ENCODE measurements at places on chromosomes 12 and 14. TPM values are rescaled to one million over a fixed set of nuclear protein-coding genes. Genes with fewer than 3 reads are reported as not detected.
A peak's percentile ranks its signal among the peaks of the same experiment; 100 is the strongest.

The SLCO1B1 gene
- total RNA-seq, result not detected

The DLGAP5 gene
- 27.6 TPM for total RNA-seq

The CNTN1 gene
- not detected for total RNA-seq

The IKZF4 gene
- 0.30 TPM for total RNA-seq

The INHBC gene
- total RNA-seq, result not detected

The P2RX2 gene
- total RNA-seq, result not detected

The AQP2 gene
- not detected for total RNA-seq

DNA sequence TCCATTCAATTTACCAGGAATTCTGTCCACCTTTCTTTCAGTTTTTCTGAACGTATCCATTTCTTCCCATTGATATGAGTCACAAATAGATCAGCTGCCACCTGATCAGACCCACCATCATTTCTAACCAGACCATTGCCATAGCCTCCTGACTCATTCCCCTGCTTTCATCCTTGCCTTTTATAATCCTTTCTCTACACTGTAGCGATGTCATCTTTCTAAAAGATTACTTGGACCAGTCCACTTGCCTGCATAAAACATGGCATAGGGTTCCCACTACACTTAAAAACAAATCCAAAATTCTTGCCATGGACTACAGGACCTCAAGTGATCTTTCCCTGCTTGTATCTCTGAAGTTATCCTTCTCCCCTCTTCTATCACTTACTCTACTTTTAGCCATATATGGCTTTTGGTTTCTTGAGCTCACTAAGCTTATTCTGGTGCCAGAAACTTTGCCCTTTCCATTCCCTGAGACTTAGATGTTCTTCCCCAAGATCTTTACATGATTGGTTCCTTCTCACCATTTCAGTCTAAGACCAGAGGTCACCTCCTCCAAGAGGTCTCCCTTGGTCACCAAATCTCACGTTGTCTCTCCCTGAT lies 149.5 kb upstream of the KRR1 start:
- peak; percentile 27 for DNase-seq

- DNase-seq, result no peak
Observed at GRCh38 chr14:99158646-99159165, 113.3 kb downstream of the BCL11B start.

- DNase-seq, result no peak
Observed at GRCh38 chr14:103112400-103113243, 10.6 kb upstream of the TNFAIP2 start.

- DNase-seq, result peak; percentile 39
Observed at GRCh38 chr14:99604766-99605298, 825 bp upstream of the CCDC85C start.

DNA sequence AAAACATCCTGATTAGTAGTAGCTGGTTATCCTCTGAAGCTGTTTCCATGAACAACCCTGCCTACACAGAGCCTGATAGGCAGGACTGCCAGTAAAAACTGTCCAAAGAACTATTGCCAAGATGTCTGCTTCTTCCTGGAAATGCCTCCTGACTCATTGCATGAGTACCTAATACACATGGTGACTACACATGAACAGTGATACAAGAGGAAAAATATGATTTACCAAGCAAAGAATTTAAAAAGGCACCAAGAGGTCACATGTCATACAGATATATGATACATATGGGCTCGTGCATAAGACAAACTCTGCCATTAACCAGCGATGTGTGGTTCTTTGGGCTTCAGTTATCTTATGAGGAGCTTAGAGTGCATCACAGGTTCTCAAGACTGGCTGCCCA lies 552.3 kb downstream of the SLC16A7 start:
- DNase-seq, result peak; percentile 63

DNA sequence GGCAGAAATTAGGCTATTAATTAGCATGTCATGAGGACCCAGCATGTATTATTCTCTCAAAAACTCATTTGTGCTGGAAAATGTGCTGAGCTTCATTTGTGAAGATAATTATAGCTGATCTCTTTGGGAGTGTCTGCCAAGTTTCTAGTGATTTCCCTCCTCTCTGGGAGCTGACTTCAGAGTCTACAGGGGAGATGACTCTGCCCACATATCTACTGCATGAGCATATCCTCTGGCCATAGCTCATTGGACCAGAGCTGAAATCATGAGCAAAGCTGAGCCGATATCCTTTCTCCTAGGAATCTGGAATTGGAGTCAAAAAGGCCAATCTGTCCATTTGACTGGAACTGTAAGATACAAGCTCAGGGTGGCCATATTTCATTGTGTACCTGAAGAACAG lies 5.9 kb downstream of the CCDC198 start:
- no peak for DNase-seq

DNA sequence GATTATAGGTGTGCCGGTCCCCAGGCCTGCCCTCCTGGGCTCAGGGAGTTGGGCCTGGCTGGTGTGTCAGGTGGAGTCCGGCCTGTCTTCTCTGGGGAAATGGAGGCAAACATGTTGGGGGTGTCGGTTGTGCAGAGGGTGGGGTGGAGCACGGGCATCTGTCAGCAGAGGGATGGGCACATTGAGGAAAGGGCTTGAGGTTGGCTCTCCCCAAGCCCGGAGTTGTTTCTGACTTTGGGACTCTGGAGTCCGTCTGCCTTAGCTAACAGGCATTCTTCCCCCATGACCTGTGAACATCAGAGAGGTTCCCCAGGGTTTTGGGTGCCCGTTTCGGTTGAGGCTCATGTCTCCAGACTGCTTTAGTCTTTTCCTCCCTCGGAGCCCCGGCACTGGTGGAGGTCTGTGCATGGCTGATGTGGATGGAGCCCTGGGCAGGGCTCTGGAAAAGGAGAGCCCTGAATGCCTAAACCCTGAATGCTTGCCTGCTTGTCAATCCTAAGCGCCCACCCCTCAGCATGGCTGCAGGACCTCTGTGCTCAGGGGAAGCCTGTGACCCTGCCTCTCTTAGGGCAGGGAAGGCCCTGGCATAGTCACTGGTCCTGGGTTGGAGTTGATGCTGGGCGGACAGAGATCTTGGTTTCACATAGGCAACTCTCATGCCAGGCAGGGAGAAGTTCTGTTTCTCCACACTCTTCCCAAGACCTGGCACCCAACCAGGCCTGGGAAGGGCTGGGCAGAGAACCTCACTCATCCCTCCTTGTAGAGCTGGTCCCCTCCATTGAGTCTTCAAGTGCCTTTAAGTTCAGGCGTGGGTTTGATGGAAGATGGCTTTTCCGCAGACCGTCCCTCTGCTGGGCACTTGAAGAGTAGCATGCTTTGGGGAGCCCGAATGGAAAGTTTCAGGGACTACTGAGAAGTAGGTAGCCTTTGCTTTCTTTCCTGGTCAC lies 12.9 kb downstream of the NYNRIN start:
- DNase-seq, result no peak

DNA sequence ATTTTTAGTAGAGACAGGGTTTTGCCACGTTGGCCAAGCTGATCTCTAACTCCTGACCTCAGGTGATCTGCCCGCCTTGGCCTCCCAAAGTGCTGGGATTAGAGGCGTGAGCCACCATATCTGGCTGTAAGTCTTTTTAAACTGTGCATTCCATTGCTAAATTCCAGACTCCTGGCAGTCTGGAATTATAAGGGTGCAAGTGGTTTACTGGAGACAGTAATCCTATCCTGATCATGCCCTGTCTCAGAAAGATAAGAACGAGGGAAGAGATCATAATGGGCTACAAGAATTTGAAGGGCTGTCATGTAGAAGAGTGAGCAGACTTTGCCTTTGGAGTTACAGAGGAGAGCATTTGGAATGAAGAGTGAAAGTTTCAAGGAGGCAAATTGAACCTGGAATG lies 6.8 kb upstream of the SLC4A8 start:
- DNase-seq, result no peak

- DNase-seq, result no peak
Observed at GRCh38 chr14:92160619-92161018, 38.9 kb downstream of the CPSF2 start.

GRCh38 chr12:42299392-42300308 lies 26.2 kb downstream of the ZCRB1 start:
- DNase-seq, result peak; percentile 10

- DNase-seq, result no peak
Observed at GRCh38 chr12:65903691-65904383, 79.6 kb downstream of the HMGA2 start.

DNA sequence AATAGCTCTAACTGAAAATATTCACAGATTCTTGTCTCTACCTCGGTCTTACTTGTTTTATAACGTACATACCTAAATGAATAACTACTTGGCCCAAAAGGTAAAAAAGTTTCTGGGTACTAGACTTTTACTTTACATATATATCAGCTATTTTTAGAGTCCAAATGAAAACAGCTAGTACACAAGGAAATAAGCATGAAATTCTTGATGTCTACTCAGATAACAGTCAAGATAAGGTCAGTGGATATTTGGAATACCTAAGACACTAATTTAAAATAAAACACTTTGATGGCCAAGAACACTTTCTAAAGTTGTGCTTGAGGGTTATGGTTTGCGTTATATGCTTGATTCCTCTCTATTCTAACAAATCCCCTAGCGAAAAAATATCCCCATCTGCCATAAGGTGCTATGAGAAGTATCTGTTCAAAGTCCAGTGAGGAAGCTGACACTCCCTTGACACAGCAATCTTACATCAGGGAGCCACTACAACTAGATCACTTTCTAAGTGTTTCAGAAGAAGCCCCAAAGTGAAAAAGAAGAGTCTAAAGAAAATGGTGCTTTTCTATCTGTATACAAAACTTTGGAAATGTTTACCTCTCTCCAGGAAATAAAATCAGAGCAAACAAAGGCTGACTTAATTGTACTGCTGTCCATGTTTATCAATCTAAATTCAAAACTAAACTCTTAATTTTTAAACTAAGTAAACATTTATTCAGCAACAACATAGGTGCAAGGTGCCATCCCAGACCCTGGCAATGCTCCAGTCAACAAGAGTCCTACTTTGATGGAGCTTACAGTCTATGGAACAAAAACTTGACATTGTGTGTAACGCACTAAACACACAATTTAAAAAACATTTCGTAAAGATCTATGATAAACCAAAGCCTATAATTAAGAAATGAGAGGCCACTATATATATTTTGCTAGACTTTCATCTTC lies 11.7 kb downstream of the PTPN21 start:
- DNase-seq, result no peak

DNA sequence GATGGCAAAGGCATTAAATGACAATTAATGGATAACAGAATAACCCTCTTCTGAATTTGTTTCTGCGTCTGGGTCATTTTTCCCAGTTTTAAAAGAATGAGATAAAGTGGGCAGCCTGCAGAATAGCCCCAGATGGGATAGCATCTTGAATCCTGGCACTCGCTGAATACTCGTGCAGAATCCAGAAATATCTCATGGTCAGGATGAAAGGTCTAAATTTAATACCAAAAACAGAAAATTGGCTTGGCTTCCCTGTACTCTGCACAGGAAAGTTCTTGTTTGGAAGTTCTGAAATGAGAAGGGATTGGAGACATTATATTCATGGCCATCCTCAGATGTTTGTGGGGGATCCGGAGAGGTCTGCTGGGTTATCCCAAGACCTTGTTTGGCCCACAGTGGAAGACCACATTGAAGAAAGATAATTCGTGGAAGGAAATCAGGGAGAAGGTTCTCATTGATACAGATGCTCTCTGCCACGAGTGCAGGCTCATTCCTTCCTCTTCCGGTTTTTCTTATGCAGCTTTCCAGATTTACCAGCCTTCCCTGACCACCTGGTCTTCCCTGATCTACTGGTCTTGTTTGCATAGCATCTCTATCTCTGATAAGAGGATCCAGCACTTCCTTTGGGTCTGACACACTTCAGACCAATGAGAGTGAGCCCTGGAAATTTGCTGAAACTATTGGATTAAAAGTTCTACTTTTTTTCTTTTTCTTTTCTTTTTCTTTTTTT lies 6.0 kb upstream of the IFT81 start:
- no peak for DNase-seq

DNA sequence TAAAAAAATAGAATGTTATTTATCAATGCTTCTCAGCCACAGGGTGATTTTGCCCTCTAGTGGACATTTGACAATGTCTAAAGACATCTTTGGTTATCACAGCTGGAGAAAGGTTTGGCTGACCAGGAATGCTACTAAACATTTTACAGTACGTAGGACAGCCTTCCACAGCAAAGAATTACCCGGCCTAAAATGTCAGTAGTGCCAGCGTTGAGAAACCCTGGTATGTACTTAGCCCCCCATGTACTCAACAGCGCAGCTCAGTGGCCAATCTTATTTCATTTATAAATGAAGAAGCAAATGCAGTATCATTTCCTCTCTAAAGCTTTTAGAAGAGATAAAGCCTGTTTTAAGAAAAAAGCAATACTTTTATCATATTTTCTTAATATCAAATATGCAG lies 5.8 kb downstream of the MARK3 start:
- peak; percentile 34 for DNase-seq

DNA sequence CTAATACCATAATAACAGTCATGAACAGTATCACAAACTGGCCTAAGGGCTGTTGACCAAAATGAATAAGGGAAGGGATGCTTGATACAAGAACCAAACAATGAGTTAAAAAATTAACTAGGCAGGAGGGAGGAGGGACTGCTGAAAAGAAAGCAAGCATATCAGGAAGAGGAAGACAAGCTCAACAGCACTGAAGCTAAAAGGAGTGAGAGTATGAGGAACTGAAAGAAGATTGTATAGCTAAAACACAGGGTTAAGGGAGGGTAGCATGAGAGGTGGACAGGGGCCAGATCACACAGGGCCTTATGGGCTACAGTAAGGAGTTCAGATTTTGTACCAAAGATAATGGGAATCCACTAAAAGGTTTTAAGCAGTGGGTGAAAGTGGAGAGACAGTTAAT lies 34.1 kb downstream of the ITGA7 start:
- DNase-seq, result no peak

DNA sequence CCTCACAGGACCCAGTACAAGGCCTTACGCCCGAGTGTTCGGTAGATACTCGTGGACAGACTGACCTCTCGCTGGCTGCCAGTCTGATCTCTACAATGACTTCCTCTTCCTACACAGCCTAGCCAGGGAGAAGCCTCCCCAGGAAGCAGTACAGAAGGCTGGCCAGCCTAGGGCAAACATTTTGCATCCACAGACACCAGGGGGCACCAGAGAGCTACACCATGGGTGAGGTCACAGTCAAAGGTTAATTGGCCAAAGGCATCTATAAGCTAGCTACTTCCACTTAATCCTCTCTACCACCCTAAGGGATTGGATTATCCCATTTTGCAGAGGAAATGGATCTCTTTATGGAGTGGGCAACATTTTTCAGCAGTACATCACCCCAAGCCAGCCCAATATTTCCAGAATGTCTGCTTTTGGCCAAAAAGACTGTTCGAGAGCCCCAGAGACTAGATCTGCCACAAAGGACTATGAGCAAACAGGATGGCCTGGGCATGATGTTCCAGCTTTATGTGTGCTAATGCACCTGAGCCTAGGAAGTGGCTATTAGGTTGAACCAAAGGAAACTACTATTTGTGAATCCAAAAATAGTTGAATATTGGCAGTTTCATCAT lies 14.6 kb upstream of the PNMA1 start:
- peak; percentile 52 for DNase-seq

GRCh38 chr14:101826351-101826750 lies 64.8 kb downstream of the PPP2R5C start:
- DNase-seq, result no peak

GRCh38 chr14:106417224-106418049 lies 891.1 kb downstream of the TMEM121 start:
- DNase-seq, result peak; percentile 43
